ENCODE measurements at places on chromosomes 4 and X.

DNA sequence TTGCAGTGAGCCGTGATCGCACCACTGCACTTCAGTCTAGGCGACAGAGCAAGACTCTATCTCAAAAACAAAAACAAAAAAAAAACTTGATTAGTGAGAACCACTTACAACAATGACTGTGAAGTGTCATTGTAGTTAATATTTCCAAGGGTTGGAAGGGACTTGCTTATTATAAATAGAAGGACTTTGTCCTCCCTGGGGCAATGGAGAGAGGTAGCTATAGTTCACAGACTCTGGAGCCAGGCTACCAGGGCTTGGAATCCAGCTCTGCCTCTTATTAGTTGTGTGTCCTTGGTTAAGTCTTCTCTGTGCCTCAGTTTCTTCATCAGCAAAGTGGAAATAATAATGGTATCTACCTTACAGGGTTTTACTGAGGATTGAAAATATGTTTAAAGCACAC lies 51.6 kb downstream of the TMEM150C start:
- no peak for DNase-seq

DNA sequence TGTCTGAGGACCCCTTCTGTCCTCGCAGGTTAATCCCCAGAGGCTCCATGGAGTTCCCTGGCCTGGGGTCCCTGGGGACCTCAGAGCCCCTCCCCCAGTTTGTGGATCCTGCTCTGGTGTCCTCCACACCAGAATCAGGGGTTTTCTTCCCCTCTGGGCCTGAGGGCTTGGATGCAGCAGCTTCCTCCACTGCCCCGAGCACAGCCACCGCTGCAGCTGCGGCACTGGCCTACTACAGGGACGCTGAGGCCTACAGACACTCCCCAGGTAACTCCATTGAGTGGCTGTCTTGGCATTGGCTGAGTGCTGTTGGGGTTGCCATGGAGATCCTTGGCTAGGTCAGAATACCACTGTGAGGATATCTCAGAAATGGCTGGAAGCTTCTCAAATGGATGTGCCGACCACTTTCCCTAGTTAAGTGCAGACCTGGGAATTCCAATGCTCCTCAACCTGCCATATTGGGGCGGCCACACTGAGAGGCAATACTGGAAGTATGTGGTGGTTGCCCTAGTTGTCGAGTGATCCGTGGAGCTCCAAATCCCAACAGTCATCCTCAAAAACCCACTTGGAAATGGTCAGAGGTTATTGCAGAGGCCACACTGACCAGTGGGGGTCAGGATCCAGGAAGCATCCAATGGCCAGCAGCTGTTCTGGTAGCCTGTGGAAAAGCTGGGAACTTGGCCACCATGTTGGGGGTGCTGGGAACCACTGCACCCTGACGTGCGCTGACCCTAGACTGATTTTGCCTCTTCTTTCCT lies 4.9 kb downstream of the GATA1 start:
- DNase-seq, result no peak

DNA sequence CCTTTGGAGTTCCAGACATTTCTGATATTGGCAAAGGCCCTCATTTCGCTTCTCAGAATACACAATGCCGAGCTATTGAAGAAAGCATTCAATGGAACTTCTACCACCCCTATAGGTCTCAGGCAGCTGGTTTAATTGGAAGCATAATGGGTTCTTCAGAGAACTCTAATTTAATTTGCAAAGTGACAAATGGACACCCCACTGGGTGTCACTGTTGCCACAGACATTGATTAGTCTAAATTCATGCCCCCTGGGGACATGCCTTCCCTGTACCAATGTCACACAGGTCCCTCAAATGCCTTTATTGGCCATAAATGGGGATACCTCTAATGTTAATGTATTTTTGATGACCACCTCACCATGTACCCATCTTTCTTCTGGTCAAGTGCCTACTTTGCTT lies 22.9 kb upstream of the TMEM255A start:
- no peak for DNase-seq

- DNase-seq, result peak; percentile 7
Measured at GRCh38 chr4:4599481-4600275, 57.8 kb upstream of the STX18 start.

- DNase-seq, result no peak
Measured at GRCh38 chr4:13103382-13104015, 380.6 kb downstream of the RAB28 start.

- DNase-seq, result peak; percentile 54
Measured at GRCh38 chrX:154136627-154137161, 7.3 kb upstream of the OPN1LW start.

GRCh38 chr4:150769248-150769647 lies 187.3 kb downstream of the MAB21L2 start:
- peak; percentile 33 for DNase-seq

DNA sequence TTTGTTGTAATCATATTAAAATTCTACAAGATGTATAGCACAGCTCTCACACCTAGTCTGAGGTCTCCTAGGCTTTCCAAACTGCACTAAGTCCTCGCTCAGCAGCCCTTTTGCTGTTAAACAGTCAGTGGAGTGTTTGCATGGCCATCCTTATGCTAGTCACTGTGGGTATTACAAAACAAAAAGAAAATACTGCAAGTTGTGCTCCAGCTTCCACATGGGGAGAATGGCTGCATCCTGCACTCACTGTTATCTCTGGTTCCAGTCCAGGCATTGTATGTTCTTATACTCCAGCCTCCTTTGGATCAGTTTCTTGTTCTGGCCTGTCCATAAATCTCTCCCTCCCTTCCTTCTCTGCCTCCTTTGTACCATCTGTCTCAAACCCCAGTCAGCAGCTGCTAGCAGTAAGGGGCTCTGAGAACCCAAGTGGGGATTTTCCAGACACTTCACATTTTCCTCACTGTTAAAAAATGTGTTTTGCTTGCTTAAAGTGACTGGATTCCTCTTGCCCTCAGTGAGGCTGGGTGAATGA lies 38.5 kb upstream of the BMP15 start:
- peak; percentile 6 for DNase-seq

DNA sequence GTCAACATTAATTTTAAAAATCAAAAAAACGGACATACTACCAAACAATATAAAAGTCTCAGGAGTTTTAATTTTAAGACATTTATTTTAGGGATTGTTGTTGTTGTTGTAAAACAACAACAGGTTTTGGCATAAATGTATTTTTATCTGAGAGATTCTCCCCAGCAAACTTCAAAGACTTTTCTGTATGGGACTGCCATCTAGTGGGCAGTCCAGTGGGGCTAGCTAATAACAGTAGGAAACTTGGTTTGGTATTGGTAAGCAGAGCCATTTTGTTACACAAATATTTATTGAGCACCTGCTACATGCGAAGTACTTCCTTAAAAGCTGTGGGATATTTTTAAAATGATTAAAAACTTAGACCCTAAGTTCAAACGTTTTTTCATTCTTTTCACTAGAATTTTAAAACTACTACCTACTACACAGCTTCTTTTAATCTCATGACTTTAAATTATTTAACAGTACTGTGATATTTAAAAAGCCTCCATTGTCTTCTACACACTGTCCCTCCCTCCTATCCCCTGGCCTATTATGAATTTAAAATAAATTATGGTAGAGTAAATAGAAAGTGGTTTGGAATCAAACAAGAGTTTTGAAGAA lies 1028.4 kb upstream of the INTU start:
- DNase-seq, result peak; percentile 39

GRCh38 chr4:74148205-74148604 lies 9.7 kb upstream of the MTHFD2L start:
- no peak for DNase-seq

DNA sequence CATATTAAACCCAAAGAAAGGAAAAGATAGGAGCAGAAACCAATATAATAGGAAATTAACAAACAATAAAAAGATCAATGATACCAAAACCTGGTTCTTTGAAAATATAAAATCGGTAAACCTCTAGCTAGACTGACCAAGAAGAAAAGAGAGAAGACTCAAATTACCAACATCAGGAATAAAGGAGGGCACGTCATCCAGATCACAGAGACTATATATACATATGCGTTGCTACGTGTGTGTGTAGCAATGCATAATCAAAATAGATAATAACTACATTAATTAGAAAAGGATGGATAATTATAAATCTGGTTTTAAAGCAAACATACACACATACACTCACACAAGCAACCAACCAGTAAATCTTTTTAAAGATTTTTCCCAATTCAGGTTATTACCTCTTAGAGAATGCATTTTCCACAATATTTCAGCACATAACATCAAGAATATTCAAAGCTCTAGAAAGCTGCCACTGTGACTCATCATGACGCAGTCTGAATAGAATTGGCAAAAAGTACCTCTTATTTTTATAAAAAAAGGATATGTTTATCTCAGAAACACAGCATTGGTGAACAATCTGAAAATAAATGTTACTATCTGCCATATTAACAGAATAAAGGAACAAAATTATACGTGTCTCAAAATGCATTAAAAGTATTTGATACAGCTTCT lies 41.4 kb upstream of the USP9X start:
- peak; percentile 37 for DNase-seq

GRCh38 chr4:13478707-13479106 lies 5.4 kb downstream of the RAB28 start:
- no peak for DNase-seq

DNA sequence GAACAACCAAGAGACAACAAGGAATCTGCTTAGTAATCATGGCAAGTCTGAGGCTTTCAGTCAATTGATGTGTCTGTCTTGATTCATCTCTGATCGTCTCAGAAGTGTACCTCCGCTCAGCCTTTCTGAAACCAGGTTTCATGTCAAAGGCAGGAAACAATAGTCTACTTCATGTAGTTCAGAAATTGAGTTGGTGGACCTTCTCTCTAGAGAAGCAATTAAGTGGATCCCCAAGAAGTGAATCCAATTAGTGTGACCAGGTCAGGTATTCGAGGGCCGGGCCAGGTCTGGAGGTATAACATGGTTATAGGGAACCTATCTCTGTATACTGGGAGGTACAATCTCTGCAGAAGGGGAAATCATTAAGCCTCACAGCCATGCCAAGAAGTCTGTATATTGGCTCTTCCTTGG lies 32.0 kb downstream of the DAPP1 start:
- DNase-seq, result no peak

- no peak for DNase-seq
Measured at GRCh38 chr4:82293304-82293703, 80.5 kb downstream of the HNRNPD start.

DNA sequence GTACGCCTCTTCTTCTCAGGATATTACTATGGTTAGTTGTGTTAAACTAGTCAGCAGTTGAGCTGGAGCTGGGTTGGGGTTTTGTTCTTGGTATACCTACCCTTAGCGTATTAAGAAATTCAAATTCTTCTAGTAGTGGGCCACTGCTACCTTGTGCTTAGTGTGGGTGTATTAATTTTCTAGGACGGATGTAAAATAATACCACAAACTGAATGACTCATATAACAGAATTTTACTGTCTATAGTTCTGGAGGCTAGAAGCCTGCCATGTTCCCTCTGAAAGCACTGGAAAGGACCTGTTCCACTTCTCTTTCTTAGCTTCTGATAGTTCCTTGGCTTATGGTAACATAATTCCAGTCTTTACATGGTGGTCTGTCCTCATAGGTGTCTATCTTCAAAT lies 1274.7 kb downstream of the ADGRL3 start:
- DNase-seq, result no peak

GRCh38 chr4:123083646-123084045 lies 161.2 kb upstream of the NUDT6 start:
- no peak for DNase-seq

- DNase-seq, result no peak
Measured at GRCh38 chr4:80911458-80911857, 119.0 kb upstream of the BMP3 start.

- no peak for DNase-seq
Measured at GRCh38 chr4:120920666-120921065, 1.9 kb downstream of the PRDM5 start.

DNA sequence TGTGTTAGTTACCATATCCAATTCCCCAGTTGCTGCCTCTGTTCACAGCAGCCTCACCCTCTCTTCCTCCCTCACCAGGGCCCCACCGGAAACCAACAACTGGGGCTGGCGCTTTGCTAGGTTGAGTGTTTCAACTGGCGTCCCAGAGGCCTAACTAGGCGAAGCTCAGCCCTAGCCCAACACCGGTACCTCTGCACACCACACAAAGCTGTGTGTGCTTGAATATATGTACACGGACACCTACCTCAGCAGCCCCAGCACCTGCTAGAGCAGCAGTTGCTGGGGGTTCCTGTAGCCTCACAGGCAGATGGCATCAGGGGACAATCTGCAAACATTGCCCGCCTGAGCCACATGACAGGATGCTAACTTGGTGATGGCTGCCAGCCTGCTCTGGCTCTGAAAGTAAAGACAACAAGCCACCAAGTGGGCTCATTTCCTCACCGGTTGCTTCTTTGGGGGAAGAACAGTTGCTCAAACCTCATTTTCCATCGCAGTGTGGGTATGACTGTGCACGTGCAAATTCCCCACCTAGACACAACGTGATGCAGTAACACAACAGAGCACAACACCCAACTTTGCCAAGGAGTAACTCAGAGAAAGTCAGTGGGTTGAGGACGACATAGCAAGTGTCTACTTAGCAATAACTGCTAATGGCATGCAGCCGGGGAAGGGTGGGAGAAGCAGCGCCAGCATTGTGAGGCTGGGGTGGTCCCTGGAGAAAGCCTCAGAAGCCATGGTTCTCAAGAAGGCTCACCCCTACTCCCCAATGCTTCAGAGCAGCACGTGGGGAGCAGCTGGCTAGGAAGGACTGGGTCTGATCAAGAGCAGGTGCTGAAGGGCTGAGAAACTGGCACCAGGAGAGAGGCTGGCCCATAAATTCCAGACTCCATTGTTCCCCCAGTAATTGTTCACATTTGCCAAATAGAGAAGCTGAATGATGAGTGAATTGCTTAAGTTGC lies 139.5 kb downstream of the SH3KBP1 start:
- no peak for DNase-seq

DNA sequence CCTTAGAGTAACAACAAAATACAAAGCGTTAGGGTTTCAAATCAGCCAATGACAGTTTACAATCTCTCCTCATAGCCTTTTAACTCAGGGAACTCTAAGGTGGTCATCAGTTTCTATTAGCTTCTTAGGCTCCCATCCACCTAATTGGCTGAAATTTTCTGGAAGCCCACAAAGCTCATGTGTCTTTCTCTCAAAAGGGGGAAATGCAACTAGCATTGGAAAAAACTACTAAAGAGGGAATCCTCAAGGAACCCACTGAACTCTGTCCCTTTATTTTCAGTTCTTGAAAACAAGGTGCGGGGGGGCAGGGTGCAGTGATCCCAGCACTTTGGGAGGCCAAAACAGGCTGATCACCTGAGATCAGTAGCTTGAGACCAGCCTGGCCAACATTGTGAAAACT lies 56.4 kb downstream of the PDGFC start:
- no peak for DNase-seq

DNA sequence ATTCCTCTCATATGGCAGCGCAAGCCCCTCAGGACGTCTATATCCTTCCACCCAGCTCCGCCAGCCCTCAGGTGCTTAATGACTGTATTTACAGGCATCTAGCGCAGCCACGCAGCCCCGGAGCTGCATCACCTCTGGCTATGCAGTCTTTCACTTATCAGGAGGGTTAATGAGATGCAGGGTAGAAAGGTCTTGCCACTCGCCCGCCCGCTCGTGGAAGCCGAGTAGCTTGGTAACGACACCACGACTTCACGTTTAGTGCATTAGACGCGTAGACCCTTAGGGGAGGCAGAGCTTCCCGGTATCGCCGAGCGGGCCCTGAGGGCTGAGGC lies 1.5 kb upstream of the SLC16A2 start:
- no peak for DNase-seq

- no peak for DNase-seq
Measured at GRCh38 chr4:40972722-40973121, 223.0 kb downstream of the NSUN7 start.
